ENCODE measurements at places on chromosomes 12 and 14.

GRCh38 chr14:77882636-77883035, 82.7 kb downstream of the ADCK1 start:
- DNase-seq: no peak

DNA sequence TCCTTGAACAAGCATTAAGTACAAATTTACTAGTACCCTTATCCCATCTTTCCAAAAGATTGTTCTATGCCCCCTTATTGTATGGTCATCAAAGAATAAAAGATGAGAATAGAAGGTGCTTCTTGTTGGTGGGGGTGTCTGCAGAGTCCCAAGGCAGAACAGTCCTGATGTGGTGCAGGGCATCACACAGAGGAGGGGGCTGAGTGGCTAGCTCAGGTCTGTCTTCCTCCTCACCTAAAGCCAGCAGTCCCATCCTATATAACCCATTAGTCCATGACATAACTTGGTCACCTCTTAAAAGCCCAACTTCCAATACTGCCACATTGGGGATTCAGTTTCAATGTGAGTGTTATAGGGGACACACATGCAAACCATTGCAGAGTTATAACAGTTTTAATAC, 9.9 kb downstream of the LRRC10 start:
- no peak for DNase-seq

DNA sequence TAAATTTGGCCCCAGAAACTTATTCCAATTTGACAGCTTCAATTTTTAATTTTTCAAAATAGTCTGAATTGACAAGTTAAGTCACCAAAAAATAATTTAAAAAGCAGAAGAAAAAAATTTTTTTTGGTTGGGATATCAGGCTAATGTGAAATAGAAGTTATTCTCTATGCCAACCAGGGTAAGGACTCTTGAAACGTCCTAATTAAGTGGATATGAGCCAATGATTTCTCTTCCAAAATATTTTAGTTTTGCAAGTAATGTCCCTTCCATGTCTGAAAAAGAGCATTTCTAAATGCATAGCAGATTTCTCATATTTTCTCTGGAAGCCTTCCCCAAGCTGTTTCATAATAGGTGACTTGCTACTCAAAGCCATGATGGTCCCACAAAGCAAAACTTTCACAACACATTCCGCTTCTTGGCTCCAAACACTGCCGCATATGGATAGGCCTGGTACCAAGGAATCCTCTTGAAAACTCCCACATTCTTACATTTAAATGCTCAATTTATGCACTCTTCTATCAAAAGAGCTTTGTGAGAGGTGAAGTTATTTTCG, 65.1 kb downstream of the SIX6 start:
- DNase-seq: no peak

- peak; percentile 70 for DNase-seq
Measured at GRCh38 chr14:22872033-22872832, 693 bp downstream of the LRP10 start.

DNA sequence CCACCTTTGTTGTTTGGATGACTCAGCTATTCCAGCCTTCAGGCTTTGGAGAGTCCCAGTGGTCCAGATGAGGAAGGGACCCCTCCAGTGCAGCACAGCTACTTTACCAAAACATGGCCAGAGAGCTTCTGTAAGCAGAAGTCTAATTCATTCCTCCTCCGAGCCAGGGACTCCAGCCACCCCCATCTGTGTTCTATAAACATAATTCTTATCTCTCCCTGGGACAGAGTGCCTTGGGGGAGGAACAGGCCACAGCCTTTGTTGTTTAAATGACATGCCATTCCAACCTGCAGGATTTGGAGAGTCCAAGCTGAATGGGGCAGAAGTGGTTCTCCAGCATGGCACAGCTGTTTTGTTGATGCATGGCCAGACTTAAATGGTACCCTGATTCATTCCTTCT, 994.0 kb downstream of the TRHDE start:
- no peak for DNase-seq

- no peak for DNase-seq
Measured at GRCh38 chr12:107568718-107569117, 116.9 kb upstream of the PWP1 start.

- no peak for DNase-seq
Measured at GRCh38 chr14:89085231-89085731, 260.8 kb downstream of the TTC8 start.

DNA sequence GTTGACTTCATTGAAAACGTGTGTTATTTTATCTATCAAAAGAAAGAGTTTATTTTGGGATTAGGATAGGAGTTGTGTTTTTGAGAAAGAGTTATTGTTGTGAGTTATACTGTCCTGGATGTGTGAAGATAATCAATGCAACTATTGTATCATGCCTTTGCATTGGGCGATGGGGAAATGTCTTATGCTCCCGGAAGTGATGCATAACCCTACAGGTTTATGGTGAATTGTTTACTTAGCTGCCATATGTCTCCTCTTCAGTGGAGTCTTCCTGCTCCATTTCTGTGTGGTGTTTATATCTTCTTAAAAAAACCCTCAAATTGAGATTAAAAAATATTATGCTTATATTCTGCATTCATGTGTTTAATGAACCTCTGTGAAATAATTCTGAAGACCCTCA, 6.5 kb downstream of the PDE3A start:
- no peak for DNase-seq

GRCh38 chr12:10094646-10095395, 4.0 kb downstream of the CLEC1A start:
- DNase-seq: no peak

DNA sequence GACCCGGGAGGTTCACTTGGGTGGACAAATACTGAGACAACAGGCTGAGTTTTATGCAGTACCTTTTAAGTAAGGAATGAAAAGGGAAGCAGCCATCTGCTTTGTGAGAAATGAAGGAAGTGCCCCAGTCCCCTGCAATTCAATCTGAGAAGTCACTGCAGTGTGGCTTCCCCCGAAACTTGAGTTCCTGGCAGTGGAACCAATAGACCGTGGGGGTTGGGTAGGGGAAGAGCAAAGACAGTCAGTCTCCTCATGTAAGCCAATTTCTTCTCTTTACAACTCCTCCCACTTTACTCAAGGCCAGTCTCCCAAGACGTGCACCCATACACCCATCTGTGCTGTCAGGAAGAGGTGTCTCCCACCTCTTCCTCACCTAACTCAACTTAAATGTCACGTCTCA, 206.5 kb downstream of the BCAT1 start:
- DNase-seq: peak; percentile 38

GRCh38 chr14:100778951-100779690, 46.8 kb upstream of the MEG3 start:
- no peak for DNase-seq

- no peak for DNase-seq
Measured at GRCh38 chr12:89311703-89312293, 40.5 kb downstream of the DUSP6 start.

GRCh38 chr12:114274131-114274530, 131.8 kb downstream of the TBX5 start:
- no peak for DNase-seq

GRCh38 chr12:106080791-106081170, 58.0 kb downstream of the NUAK1 start:
- no peak for DNase-seq

DNA sequence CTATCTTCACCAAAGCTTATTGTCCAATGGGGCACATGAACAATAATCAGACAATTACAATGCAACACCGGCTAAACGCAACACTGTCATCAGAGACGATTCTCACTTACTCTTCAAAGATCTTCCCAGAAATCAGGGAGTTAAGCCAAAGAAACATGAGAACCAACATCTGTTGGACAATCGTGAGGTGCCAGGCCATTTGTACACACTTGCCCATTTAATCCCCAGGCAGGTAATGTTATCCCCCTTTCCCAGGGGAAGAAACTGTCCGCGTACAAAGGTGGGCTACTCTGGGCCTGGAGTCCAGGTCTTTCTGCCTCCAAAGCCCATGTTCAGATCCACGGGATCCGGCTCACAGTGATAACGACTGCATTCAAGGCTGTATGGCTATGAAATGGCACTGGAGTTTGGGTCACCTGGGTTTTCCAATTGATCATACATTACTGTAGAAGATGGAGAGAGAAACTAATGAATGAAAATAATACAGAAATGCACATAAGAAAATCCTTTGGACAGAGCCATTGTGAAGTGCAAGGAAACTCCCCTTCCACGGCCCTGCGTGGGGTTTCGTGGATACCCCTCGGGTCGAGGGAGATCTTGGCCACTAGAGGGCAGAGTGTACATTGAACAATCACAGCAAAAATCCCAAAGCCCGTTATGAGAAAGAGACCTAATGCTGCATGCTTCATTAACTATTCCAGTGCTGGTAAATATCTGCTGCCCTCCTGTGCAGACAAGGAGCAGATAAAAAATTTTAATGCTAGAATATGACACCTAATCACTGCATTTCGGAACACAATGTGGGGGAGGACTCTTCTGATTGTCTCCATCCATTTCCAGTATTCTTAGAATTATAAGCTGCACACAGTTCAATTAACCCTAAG, 111.4 kb downstream of the EGLN3 start:
- peak; percentile 19 for DNase-seq

GRCh38 chr14:99758121-99758821, 34.9 kb upstream of the EML1 start:
- no peak for DNase-seq

GRCh38 chr12:111761706-111762105, 5.0 kb upstream of the ALDH2 start:
- DNase-seq: no peak

GRCh38 chr14:91996948-91997371, 42.9 kb downstream of the TRIP11 start:
- no peak for DNase-seq

GRCh38 chr12:118922405-118922804, 58.9 kb upstream of the SRRM4 start:
- DNase-seq: no peak

DNA sequence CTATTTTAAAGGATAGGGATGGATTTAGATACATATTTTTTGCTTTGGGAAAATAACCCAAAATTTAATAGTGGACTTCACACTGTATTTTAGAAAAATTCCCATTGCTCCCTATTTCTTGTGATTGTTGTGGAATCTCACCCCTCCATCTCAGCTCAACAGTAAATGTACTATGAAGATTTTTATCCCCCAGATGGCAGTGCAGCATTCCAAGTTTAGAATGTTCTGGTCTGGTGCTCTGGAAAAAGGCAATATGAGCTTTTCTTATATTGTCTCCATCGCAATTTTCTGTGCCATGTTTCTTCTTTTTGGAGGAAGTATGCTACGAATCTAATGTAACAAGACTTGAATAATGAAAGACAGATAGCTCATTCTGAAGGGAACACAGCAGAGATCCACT, 471.7 kb upstream of the SYT1 start:
- DNase-seq: no peak

DNA sequence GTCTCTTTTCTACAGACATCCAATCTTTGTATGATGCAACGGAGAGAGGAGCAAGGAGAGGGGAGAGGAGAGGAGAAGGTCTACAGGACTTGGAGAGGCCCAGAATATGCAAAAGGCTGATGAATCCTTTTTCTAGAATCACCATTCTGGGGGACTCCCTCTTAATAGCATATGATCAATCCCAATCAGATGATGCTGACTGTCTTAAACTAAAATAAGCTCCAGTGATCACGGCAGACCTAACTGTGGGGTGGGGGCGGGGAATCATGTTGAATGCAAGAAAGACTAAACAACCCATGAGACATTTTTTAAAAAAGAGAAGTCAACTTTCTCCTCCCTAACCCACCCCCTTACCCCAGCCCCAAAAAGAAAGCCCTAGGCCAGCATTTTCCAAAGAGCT, 33.4 kb downstream of the BTBD7 start:
- DNase-seq: no peak

- peak; percentile 22 for DNase-seq
Measured at GRCh38 chr12:68317047-68317667, 15.0 kb downstream of the MDM1 start.

GRCh38 chr12:45703942-45704341, 25.6 kb upstream of the ARID2 start:
- no peak for DNase-seq

- peak; percentile 4 for DNase-seq
Measured at GRCh38 chr12:44000309-44000952, 164.6 kb downstream of the TMEM117 start.

GRCh38 chr12:43306066-43306465, 245.9 kb downstream of the ADAMTS20 start:
- DNase-seq: no peak

DNA sequence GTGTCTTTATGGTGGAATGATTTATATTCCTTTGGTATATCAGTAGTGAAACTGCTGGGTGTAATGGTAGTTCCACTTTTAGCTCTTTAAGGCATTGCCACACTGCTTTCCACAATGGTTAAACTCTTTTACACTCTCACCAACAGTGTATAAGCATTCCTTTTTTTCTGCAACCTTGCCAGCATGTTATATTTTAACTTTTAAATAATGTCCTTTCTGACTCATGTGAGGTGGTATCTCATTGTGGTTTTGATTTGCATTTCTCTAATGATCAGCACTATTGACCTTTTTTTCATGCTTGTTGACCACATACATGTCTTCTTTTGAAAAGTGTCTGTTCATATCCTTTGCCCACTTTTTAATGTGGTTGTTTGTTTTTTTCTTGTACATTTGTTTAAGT, 142.5 kb downstream of the MSRB3 start:
- DNase-seq: no peak

GRCh38 chr12:47078086-47078395, 1.4 kb upstream of the PCED1B start:
- no peak for DNase-seq

DNA sequence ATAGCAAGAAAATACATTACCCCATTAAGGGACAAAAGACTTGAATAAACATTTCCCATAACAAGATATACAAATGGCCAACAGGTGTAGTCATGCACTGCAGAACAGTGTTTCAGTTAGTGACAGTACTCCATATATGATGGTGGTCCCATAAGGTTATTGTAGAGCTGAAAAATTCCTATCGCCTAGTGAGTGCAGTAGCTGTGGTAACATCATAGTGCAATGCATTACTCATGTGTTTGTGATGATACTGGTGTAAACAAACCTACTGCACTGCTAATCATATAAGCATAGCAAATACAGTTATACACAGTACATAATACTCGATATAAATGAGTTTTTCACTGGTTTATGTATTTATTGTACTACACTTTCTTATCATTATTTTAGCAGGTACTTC, 168.7 kb downstream of the C12orf75 start:
- DNase-seq: no peak

DNA sequence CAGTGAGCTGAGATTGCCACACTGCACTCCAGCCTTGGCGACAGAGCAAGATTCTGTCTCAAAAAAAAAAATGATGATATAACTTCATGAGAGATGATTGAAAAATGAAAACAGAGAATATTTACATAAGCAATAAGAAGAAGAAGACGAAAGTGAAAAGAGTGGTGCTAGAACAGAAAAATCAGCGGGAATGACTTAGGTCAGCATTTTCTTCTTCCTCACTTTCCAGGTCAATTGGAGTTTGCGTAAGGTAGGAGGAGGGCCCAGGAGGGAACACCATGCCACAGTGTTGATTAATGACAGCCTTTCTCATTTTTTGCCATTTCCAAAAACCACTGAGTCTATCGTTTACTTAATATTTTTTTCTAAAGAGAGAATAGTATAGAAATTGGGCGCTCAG, 200.0 kb downstream of the SLC15A4 start:
- DNase-seq: no peak

GRCh38 chr12:55684761-55685370, 22.8 kb downstream of the ITGA7 start:
- DNase-seq: no peak

- no peak for DNase-seq
Measured at GRCh38 chr14:39988939-39989338, 556.7 kb upstream of the FBXO33 start.

All from CD4-positive, alpha-beta T cell (primary cell).